ENCODE measurements at places on chromosomes 7 and 10.
A peak's percentile ranks its signal among the peaks of the same experiment; 100 is the strongest.

DNA sequence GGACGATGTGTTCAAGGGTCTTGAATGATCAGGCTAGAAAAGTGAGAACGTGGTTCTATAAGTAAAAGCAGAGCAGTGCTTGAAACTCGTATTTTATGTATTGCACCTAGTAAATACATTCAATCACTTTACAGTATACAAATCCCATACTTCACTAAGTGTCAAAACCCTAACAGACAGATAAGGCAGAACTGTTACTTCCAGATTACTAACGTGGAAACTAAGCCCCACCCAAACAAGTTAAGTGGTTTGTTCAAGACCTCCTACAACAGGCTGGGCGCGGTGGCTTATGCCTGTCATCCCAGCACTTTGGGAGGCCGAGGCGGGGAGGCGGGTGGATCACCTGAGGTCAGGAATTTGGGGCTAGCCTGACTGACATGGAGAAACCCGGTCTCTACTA, 9.2 kb upstream of the MYO1G start:
- no peak for ATAC-seq

DNA sequence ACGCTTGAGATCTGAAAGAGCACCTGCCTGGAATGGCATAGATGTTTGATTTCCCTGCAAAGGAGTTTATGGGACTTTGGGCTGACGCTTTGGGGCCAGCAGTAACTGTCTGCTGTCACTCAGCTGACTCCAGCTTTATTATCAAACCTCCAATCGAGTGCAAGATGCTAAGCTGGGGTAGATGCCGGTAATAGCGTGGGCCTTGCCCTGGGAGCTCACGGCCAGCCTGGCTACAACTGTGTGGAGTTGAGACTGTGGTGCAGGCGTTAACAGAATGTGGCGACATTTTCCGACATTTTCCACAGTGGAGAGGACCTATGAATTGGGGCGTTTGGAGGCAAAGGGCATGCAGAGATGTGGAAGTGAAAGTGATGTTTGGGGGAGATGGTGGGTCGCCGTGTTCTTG, 1.3 kb downstream of the CHST12 start:
- no peak for ATAC-seq

GRCh38 chr7:38908759-38909335, at the start of gene VPS41:
Gene VPS41 (minus strand): TSS chr7:38909191. CDS start chr7:38909174, 17 bp downstream.
- ATAC-seq = peak; percentile 99

DNA sequence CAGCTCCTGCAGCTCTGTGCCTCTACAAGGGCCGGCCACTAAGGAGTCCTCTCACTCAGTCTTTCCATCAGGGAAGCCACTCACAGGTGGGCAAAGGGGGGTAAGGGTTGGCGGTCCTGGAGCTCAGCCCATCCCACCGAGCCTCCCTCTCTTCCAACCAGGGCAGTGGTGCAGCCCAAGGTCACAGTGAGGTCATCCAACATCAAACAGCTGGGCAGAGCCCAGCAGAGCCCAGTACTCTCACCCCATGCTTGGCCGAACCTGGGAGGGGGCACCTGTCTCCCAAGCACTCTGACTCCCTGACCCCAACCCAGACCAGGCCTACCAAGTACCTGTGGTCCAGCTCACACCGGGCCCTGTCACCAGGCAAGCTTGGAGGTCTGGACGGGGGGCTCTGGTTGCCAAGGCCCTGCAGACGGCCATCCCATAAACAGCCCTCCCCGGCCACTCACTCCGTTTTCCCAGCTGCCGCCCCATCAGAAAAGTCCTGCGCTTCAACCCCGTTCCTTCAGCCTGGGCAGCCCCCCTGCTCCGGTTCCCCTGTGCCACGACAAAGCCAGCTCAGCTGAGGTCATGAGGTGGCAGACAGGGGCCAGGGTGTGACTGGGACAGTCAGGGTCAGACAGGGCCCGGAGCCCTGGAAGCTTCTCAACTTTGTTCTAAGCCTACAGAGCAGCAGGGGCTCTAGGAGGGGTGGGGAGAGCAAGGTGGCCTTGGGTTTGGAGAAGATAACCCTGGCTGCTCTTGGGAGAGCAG, 27.5 kb downstream of the PDGFA start:
- ATAC-seq = no peak

- ATAC-seq = no peak
These were observed 157.4 kb downstream of the NXPH1 start for GRCh38 chr7:8590791-8591190.

- peak; percentile 90 for ATAC-seq
These were observed 75.4 kb downstream of the ADARB2 start for GRCh38 chr10:1661859-1662437.

DNA sequence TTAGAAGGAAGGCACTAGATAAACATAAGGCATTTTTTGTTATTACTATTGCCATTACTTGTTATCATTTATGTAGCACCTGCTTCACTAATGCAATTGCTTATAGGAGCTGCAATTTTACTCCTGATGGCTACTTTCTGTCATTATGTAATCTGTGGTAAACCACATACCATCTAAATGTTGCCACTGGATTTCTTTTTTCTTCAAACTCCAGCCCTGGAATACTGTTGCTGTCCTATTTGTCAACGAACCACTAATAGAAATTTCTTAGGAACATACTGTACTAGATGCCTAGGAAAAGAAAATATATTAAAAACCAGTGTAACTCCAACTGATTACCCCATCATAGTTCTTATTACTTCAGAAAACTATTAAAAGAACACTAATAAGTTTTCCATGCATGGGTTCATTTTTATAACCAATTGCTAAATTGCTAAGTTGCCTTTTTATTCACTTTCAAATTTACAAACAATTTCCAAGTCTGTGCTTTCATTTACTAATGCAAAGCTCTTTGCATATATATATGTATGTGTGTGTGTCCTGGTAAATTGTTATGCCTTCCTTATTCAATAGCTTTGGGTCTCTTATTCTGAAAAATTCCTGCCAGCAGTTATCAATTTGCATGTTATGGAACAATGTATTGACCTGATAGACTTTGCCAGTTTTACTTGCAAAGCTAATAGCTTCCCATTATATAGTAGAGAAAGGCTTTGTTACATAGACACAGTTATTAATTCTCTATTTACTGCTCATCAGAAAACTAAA, 287.4 kb downstream of the EXOC4 start:
- no peak for ATAC-seq

DNA sequence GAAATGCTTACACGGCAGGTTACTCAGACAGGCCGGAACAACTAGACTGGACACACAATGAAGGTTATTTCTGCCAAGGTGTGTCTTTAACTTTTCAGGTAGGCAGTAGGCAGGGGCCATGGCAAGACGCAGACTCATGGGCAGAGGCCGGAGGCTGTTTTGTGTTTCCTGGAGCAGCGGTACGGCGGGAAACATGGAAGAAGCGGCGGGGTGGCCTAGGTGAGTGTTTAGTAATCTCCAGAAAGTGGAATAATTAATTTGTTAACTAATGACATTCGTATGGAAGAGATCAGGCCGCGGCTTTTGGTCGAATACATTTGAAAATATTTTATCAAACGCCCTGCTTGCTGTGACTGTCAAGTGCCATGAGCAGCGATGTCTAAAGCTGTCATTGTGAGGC, 277.8 kb downstream of the WDR37 start:
- ATAC-seq = no peak

DNA sequence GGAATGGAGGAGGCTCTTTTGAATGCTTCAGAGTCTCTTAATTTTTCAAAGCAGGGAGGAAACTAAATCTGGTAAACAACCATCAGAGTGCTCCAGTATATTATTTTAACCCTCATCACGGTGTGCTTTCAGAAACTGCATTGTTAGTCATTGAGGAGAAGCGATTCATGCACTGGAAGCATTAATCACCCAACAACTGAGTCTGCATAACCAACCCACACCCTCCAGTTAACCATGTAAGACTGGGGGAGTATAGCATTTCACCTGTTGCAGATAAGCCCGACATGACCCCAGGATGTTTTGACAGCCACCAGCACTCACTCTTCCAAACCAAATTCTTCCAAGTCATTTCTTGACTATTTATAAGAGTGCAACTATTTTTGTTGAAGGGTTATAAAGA, 257.6 kb downstream of the GATA3 start:
- ATAC-seq = no peak

GRCh38 chr7:23938937-23939552, 229.0 kb downstream of the STK31 start:
- peak; percentile 51 for ATAC-seq

DNA sequence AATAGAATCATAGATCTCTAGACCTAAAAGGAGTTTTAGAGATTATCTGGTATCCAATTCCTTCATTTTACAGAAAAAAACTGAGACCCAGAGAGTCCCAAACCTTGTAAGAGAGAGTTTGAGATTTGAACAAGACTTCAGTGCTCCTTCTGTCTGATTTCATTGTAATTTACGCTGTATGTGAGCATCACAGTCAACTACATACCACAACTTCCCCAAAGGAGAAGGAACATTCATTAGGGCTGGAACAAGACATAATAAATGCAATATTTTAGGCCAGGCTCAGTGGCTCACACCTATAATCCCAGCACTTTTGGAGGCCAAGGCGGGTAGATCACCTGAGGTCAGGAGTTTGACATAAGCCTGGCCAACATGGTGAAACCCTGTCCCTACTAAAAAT, 17.3 kb upstream of the PRKAR2B start:
- no peak for ATAC-seq

- ATAC-seq = no peak
These were observed 130.8 kb downstream of the CUL2 start for GRCh38 chr10:34959321-34959720.

DNA sequence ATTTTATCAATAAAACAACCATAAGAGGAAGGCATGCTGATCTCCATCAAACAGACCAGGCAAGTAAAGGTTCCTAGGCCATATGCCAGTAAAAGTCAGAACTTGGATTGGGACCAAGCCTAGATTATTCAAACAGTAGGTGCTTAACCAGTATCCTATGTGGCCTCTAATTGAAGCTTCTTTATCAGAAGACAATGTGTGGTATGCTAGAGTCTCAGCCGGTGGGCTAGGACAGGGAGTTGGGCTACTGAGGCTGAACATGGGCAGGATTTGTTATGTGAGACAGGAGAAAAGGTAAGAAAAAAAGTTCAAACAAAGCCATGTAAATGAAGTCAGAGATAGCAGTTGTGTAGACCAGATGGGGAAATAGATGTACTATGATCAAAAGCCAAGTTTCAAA, 413.7 kb upstream of the GHITM start:
- ATAC-seq = no peak

DNA sequence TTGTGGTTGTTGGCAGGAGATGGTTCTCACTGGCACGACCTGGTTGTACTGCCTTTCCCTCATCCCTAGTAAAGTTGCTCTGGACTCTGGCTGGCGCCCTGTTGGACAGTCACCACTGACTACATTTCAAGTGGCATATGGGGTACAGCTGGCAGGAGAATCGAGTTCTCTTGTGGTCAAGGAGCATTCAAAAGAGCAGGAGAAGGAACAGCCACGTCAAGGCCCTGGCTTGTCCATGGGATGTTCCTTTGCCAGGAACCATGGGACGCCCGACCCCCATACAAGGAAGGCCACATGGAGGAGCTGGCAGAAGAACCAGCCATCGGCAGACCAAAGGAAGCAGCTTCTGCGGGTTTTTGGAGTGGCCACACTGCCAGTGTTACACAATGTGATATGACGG, 87.0 kb upstream of the SLC25A13 start:
- no peak for ATAC-seq

DNA sequence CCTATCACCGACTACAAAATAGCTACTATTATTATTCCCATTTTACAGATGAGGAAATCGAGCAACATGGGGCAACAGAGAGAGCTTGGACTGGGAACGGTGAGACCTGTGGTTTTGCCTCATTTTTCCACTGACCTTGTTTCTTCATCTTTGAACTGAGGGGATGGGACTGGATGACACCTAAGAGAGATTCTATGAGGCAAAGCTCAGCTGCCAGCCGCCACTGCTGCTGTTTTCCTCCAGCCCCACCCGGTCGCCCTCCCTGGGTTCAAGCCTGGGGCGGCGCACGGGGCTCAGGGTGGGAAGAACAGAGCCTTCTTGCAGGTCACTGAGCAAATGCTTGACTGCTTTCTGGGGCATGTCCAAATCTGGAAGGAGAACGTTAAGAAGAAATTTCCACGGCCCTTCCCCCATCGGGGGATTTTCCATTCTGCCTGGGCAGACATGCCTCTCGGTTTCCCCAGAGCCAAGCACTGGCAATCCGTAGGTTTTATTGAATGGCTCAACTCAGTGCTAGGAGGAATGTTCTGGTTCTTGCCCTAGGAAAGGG, 12.3 kb downstream of the DDIT4 start:
- peak; percentile 43 for ATAC-seq

GRCh38 chr7:13050703-13051102, 363.3 kb downstream of the ARL4A start:
- ATAC-seq = no peak

DNA sequence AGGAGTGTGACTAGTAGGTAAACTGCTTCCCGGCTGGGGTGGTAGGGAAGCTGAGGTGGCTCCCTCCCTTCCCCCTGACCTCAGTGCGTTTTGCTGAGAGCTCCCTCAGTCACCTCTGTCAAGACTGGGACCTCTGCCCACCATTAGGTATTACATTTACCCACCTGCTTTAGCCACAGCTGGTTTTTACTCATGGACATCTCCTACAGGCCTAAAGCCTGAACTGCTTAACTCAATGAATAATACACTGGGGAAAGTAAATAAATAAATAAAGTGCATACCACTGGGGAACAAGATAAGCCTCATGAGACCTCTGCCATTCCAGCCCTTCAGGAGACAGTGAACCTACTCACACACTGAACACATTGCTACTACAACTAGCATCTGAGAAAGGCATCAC, 38.9 kb upstream of the CDK13 start:
- no peak for ATAC-seq

- no peak for ATAC-seq
These were observed 472.1 kb downstream of the SEMA3D start for GRCh38 chr7:84714765-84715164.

All from stimulated activated memory B cell treated with anti-CD40 and anti-IgM and Interleukin-4, amounts not matched to agents 10 μg/mL and 1 μg/mL and 100 μg/mL, for 72 hours (primary cell).